ENCODE measurements at places on chromosomes 12 and 14.

DNA sequence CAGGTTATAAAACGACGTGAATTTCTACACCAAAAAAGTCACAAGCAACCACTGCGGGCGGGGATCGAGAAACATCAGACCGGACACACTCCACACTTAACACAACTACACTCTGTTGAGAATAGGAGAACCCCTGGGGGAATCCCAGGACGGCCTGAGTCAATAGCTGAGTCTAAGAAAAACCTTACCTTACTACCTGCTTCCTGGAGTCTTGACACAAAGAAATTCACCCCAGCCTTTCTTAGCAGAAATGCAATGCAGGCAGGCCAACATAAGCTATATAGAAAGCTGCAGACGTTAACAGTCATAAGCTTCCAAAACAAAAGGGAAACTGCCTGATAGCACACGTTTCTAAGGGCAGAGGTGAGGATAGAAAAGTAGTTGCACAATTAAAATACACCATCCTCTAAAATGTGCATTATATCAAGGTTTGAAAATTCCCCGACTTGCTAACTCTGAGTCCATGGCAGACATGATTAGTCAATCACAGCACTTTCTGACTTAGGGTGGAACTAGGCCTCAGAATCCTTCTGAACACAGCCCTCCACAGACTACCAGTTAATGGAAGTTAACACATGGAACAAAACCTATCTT is 68.0 kb downstream of the CCDC88C start:
- peak; percentile 72 for DNase-seq

DNA sequence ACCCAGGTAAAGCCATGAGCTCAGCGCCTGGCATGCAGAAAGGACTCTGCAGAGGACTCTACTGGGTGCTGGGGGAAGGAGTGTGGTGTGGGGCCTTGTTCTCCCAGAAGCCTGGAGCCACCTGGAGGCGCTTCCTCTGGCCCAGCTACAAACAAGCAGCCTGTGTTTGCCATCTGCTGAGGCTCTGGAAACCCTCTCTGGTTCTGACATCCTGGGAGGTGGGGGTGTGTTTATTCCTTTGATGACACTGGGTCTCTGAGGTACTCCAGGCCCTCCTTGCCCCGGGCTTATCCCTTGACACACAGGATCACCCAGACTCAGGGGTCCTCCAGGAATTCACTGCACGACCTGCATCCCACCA is 44.9 kb downstream of the RNF34 start:
- DNase-seq = no peak

DNA sequence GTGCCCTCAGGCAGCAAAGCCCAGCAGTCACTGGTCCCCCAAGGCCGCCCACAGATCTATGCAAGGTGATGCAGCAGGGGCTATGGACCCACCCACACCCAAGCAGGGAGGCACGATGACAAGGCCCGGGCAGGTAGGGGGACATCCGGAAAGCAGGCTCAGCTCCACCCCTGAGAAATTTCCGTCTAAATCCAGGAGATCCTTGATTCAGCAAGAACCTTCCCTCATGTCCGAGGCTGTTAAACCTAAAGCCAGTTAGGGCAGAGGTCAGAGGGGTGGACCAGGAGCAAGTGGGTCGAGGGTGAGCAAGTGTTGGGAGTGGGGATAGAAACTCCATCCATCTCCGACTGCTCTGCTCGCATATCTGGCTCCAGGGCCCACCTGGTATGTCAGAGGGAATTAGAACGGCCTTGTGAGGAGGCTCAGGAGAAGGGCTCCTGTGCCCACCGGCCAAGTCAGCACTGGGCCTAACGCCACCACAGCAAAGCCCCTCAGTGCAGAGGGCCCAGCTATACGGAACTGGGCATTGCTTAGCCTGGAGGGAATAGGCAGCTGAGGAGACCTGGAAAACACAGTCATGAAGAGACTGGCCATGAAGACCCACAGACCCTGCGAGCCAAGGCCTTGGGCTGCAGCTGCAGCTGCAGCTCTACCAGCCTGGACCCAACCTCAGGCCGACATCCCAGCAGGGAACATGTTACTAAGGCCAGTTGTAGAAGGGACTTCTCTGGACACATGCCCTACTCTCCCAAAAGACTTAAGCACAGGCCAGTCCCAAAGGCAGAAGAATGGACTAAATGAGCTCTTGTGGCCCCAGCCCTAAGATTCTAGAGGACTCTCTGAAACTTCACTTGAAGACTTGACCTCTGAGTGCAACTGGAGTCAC is 34.3 kb downstream of the DAD1 start:
- no peak for DNase-seq

DNA sequence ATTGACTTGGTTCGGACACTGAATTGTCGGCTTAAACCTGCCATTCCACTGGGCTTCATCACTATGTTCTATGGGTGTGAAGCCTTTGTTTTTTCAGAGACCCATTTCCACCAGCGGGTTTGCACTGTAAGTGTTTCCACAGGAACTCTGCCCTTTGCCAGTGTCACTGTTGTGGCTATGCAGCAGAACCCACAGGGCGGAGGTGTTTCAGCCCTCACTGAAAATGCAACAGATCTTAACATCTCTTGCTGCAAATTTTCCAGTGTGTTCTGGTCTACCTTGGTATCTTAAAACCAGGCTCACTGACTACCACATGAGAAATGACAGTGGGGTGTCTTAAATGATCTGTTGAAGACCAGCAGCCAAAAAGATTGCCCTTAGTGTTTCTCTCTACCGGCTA is 21.1 kb downstream of the PRKCH start:
- DNase-seq = peak; percentile 82

DNA sequence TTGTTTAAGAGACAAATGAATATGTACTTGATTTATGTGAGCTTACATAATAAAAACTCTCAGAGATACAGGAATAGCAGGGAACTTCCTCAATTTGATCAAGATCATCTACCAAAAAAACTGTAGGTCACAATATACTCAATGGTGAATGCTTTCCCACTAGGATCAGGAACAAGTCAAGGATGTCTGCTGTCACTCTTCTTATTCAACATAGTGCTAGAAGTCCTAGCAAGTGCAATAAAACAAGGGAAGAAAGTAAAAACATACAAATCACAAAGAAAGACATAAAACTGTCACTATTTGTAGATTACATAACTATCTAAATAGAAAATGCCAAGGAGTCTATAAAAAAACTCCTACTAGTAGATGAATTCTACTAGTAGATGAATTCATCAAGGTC is 41.9 kb upstream of the PAWR start:
- no peak for DNase-seq
